ENCODE measurements at places on chromosomes 5 and 9.

- DNase-seq, result no peak
Measured at GRCh38 chr9:126796758-126797157, 8.1 kb upstream of the ZBTB43 start.

DNA sequence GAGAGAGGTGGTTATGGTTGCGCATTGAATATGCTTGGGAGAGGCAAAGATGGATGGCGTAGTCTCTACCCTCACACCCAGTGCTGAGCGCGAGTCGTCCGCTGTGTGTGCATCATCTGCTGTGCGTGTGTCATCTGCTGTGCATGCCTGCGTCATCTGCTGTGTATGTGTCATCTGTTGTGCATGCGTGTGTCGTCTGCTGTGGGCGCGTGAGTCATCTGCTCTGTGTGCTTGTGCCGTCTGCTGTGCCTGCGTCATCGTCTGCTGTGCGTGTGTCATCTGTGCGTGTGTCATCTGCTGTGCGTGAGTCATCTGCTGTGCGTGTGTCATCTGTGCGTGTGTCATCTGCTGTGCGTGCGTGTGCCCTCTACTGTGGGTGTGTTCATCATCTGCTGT is 68.0 kb upstream of the IRX4 start:
- no peak for DNase-seq

GRCh38 chr9:78601957-78602565 is 305.1 kb downstream of the PSAT1 start:
- no peak for DNase-seq

DNA sequence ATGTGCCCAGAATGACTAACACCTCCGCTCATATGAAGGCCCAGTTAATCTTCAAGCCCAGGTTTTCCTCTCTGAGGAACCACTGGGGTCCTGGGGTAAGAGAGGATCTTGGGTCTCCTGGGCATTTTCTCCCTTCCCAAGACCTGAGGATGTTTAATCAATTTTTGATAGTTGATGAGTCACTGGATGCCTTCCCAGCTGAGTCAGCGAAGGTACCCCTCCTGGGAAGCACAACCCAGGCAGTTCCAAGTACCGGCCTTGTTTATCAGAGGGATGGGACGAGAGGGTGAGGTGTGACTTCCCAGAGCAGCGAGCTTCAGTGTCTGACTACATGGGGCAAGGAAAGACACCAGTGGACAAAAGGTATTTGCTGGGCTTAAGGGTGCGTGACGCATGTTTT is 119.6 kb upstream of the IL12B start:
- DNase-seq, result no peak

GRCh38 chr5:54520940-54521339 is 3.4 kb downstream of the SNX18 start:
- DNase-seq, result no peak

DNA sequence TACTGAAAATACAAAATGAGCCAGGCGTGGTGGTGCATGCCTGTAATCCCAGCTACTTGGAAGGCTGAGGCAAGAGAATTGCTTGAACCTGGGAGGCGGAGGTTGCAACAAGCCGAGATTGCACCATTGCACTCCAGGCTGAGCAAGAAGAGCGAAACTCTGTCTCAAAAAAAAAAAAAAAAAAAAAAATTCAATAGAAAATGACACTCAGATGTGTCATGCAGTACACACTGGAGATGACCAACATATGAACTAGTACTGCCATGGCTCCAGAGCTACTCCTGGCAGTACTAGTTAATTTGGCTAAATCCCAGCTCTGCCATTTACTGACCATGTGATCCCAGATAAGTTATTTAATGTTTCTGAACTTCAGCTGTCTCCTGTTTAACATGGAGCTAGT is 7.3 kb downstream of the ATOX1 start:
- DNase-seq, result no peak

DNA sequence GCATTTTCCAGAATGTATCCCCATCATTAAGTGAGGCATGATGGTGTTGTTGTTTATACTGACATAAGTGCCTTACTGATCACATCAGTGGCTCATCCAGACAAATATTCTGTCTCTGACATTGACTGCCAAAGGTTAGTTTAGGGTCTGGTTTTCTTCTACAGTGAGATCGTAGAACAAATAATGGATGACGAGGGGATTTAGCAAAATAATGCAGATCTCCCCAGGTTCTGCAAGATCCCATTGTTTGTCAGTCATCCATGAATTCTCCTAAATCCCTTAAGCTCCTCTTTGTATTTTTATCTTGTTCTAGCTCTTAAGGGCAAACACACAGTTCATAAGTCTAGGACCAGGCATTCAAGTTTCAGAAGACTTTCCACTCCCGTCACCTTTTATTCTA is 93.1 kb upstream of the DHFR start:
- no peak for DNase-seq

- no peak for DNase-seq
Measured at GRCh38 chr9:101342595-101342994, 42.2 kb downstream of the BAAT start.

GRCh38 chr9:124774129-124774978 is 2.6 kb upstream of the OLFML2A start:
- DNase-seq, result peak; percentile 79

- no peak for DNase-seq
Measured at GRCh38 chr5:165579911-165580310, 2074.5 kb downstream of the MAT2B start.

GRCh38 chr5:108104448-108104847 is 277.4 kb downstream of the FBXL17 start:
- DNase-seq, result no peak

DNA sequence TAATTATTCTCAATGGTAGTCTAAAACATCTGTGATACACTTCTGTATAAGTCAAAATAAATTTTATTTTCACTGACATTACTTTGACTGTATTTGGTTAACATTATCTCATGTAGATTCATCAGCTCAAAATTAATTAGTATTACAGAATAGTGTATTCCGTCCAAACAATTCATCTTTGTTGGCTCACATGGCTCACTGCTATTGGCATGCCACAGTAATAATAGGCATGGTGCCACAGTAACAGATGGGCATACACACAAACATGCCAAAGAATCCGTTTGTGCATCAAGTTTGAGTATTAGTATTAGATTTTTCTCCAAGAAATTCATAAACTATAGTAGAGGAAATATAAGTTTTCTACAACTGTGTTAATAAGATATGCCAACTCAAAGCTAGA is 14.2 kb downstream of the AP3B1 start:
- DNase-seq, result no peak

All from gastrocnemius medialis (tissue), 4 donors.